ENCODE measurements at places on chromosomes 2 and 18.

- no peak for DNase-seq
These were observed 170.5 kb downstream of the SH3RF3 start for GRCh38 chr2:109299536-109299935.

GRCh38 chr2:67256892-67257291, 140.2 kb upstream of the ETAA1 start:
- DNase-seq: no peak

DNA sequence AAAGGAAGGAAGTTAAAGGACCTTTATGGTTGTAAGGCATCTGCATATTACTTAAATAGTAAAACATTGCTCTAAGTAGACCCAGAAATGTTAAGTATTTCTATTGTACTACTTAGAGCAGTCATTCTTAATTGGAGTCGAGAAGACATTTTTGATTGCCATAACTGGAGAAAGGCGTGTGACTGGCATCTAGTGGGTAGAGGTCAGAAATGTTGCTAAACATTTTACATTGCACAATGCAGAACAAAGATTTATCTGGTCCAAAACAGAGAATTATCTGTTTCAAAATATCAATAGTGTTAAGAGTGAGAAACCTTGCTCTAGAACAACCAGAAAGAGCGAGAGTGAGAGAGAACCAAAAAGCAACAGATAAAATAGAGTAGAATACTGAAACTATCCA, 23.3 kb upstream of the ROCK1 start:
- DNase-seq: peak; percentile 31

- DNase-seq: no peak
These were observed 78.5 kb downstream of the PMS1 start for GRCh38 chr2:189862751-189863150.

DNA sequence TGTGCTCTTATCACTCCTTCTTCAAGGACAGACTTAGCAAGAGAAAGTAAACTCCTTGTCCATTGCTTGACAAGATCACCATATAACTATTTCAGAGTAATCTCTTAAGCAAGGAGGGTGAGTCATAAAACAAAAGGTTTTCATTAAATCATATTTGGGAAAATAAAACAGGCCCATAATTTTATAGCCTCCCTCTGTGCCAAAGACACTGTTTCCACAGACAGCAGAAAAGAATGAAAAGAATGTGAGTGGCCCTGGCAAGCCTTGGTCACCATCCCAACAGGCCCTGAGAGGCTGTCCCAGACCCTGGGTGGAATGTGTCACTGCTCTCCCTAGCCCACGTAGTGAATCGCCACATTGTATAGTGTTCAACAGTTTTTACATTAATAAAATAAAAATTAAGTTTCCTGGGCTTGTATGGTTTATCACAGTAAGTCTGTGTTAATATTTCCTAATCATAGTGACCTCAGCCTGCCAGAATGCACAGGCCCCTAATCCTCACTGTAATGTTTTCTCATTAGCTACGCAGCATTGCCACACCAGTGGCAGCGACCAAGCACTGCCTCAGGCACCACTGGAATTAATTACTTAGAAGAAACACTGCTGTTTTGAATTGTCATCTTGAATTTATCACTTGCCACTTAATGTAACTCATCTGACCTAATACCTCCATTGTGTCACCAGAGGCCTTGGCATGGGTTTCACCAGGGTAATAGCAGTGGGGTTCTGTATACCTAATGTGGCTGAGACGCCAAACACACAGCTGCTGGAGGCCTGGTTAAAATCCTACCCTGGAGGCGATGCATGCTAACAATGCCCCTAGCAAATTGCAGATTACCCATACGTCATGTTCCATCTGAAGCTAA, 401.9 kb downstream of the LNPK start:
- DNase-seq: peak; percentile 87

DNA sequence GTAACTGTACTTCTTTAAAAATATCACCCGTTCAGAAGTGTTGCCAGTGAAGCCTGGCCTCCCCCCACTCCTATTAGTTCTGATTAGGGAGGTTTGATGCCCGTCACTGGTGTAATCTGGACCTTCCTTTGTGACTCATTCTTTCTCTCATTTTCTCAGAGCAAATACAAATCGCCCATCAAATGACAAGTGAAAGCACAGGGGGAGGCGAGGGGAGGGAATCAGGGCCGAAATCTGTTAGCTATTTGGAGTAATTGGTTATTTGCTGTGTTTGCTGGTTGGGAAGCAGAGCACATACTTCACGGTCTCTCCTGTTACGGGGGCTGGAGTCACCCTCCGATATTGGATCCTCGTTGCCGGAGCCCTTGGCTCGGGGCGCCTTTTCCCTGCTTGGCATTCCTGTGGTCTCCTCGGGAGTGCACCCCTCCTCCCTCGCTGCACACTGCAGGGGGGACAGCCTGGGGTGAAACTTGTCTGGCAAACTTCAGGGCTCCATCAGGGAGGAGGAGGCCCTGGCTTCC, 178.1 kb downstream of the DYSF start:
- no peak for DNase-seq

DNA sequence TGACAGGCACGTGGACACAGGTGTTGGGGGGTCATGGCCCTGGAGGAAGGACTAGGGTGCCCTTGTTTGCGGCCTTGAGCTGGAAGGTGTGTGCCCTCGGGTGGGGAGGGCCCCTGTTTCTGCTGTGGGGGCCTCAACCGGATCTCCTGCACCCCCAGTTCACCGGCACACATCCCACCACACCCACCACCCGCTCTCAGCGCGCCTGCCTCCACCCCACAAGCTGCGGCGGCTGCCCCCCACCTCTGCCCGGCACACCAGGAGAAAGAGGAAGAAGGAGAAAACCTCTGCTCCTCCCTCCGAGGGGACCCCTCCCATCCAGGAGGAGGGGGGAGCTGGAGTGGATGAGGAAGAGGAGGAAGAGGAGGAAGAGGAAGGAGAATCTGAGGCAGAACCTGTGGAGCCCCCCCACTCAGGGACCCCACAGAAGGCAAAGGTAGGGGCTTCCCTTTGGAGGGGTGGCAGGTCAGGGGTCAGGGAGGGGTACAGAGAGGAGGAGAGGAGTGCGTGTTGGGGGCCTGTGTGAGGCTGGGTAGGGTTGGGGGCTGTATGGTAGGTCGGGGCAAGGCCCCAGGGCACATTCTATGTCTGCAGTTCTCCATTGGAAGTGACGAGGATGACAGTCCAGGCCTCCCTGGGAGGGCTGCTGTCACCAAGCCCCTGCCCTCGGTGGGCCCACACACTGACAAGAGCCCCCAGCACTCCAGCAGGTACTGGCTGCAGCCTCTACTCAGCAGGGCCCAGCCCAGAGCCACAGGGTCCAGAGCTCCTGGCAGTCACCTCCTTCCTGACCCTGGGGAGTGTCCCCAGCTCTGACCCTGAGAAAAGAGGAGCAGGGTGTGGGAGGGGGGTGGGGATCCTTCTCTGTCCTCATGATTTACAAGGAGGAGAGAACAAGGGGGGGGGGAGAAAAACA, 1.8 kb downstream of the SLC4A3 start:
- DNase-seq: no peak

DNA sequence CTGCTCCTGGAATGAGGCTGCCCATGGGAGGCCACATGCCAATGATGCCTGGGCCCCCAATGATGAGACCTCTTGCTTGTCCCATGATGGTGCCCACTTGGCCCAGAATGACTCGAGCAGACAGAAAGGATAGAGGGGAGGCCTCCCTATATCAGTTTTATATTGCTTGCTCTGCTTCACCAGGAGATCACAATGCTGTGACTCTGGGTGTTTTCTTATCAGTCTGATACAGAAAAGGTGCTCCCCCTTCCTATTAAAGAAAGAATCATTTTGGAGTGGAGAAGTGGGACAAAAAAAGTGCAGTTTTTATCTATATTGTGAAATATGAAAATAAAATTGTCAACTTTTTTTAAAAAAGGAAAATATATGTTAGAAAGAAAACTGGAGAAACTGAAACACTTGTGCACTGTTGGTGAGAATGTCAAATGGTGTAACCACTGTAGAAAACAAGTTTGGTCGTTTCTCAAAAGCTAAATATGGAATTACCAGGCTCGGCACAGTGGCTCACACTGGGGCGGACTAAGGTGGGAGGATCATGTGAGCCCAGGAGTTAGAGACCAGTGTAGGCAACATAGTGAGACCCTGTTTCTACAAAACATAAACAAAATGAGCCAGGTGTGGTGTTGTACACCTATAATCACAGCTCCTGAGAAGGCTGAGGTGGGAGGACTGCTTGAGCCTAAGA, 21.8 kb downstream of the LPIN2 start:
- no peak for DNase-seq

- no peak for DNase-seq
These were observed 8.9 kb downstream of the PAPOLG start for GRCh38 chr2:60764736-60765534.
